ENCODE measurements at places on chromosomes 5 and 9. TPM values are rescaled to one million over a fixed set of nuclear protein-coding genes. Genes with fewer than 3 reads are reported as not detected.

DNA sequence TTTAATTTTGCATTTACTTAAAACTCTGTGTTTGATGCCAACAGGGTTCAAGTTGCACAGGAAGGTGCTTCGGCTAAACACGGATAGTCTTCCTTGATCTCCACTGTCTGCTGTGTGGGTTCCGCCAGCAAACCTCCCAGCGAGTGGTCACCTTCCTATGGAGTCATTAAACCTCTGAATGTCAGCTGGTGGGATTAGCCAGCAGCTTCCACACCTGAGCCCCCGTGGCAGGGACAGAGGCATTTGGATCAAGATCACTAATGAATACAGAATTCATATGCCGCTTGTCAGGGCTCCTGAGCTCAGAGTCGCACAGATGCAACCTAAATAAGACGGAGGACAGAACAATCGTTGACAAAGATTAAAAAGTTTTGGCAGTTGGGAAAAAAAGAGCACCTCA lies 39.5 kb downstream of the PSMB7 start:
- H3K27me3 ChIP-seq = no peaks in the 10 kb centered on the region
- peaks cover 7% of the 10 kb centered on the region for H3K36me3 ChIP-seq
- no peak overlapping the region for H3K4me3 ChIP-seq
- no peaks in the 10 kb centered on the region for H3K4me1 ChIP-seq
- H3K27ac ChIP-seq = no peak overlapping the region
- DNase-seq = no peak

DNA sequence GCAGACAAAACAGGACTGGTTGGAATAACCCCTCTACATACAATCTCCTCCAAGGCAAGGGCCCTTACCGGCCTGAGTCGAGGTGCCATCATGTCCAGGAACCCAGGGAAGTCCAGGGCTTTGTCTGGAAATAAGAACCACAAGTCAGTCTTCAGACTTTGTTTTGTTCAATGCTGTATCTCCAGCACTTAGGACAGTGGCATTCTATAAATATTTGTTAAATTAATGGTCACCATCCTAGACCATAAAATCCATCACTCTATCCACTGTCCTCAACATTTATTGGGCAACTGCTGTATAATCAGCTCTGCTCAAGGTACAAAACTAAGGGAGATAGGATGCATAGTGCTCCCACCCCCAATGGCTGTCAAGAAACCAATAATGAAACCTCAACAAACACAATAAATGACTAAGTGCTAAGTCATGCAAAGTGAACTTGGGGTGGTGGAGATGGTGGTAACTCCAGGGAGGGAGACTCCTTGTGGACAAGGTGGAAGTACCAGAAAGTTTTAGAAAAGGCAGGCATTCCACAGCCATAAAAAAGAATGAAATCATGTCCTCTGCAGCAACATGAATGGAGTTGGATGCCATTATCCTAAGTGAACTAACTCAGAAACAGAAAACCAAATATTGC lies 5.0 kb downstream of the RELL2 start:
- no peak overlapping the region for H3K4me3 ChIP-seq
- H3K36me3 ChIP-seq = peaks cover 36% of the 10 kb centered on the region
- H3K4me1 ChIP-seq = peaks cover 14% of the 10 kb centered on the region
- no peak for DNase-seq
- H3K27ac ChIP-seq = no peak overlapping the region
- H3K27me3 ChIP-seq = no peaks in the 10 kb centered on the region

Gene PIP5KL1
- 1.2 TPM for polyA plus RNA-seq

GRCh38 chr5:180648658-180649296 lies 623 bp downstream of the FLT4 start:
- peak; percentile 28 for DNase-seq
- peaks cover 8% of the 10 kb centered on the region for H3K4me1 ChIP-seq
- no peak overlapping the region for H3K27ac ChIP-seq
- H3K27me3 ChIP-seq = peaks cover 63% of the 10 kb centered on the region
- no peaks in the 10 kb centered on the region for H3K36me3 ChIP-seq

Gene LEAP2
- 4.4 TPM for polyA plus RNA-seq

Gene GNA14
- polyA plus RNA-seq = 1.4 TPM

GRCh38 chr5:158874792-158875191 lies 224.9 kb downstream of the EBF1 start:
- no peak for DNase-seq
- H3K27me3 ChIP-seq = no peaks in the 10 kb centered on the region
- H3K27ac ChIP-seq = no peak overlapping the region
- H3K4me1 ChIP-seq = no peaks in the 10 kb centered on the region
- H3K36me3 ChIP-seq = no peaks in the 10 kb centered on the region

DNA sequence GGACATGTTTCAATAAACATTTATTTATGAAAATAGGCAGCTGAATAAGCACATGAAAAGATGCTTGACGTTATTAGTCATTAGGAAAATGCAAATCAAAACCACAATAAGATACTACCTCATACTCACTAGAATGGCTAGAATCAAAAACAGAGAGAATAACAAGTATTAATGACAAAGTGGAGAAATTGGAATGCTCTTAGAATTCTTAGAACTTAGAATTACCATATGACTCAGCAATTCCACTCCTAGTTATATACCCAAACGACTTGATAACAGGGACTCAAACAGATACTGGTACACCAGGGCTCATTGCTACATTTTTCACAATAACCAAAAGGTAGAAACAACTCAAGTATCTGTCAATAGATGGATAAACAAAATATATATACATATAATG lies 15.1 kb upstream of the TRIM36 start:
- no peak overlapping the region for H3K27ac ChIP-seq
- DNase-seq = no peak
- no peak overlapping the region for H3K4me3 ChIP-seq
- peaks cover 44% of the 10 kb centered on the region for H3K27me3 ChIP-seq
- H3K4me1 ChIP-seq = peaks cover 2% of the 10 kb centered on the region
- no peaks in the 10 kb centered on the region for H3K36me3 ChIP-seq

Gene SET
- polyA plus RNA-seq = 177 TPM

Gene IPPK
- polyA plus RNA-seq = 10.5 TPM

GRCh38 chr5:139814704-139815280 lies 19.2 kb downstream of the PSD2 start:
- no peaks in the 10 kb centered on the region for H3K4me1 ChIP-seq
- H3K27me3 ChIP-seq = no peaks in the 10 kb centered on the region
- no peak for DNase-seq
- no peak overlapping the region for H3K27ac ChIP-seq
- H3K4me3 ChIP-seq = no peak overlapping the region

- H3K27ac ChIP-seq = no peak overlapping the region
- no peak for DNase-seq
- H3K4me1 ChIP-seq = no peaks in the 10 kb centered on the region
- H3K4me3 ChIP-seq = no peak overlapping the region
- no peaks in the 10 kb centered on the region for H3K27me3 ChIP-seq
Measured at GRCh38 chr9:120768886-120769285, 24.3 kb downstream of the FBXW2 start.

Gene OR1Q1
- polyA plus RNA-seq = 0.05 TPM

DNA sequence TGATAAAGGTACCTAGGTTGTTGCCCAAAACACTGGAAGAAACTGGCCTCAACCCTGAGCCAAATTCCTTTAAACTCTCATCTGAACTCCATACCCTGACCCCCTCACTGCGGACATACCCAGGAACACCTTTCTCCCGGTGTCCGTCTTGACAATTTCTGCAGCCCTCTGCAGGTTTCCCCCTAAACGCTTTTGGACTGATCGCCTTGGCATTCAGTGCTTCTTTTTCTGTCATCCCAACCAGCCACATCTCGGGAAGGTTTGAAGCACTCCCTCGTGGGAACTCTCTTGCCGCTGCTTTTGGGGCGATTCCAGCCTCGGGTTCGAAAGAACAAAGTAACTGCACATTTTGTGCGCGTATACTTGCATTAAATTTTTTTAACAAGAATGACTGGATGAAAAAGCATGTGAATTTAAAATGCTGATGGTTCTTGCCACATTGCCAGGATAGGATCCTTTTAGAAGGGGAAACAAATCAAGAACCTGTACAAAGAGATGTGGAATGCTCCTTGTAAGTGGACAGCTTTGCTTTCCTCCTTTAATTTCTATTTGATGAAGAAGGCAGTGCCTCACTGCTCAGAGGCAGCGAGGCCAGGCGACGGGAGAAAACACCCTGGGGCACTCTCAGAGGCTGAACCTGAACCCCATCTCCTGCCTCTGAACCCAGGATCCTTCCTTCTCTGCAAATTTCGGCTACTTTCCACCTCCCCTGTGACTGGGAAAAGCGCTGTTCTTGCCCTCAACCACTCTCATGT lies 615 bp downstream of the PSMD5 start:
- H3K4me3 ChIP-seq = peak overlapping the region; percentile 87
- DNase-seq = peak; percentile 37
- no peaks in the 10 kb centered on the region for H3K27me3 ChIP-seq
- H3K27ac ChIP-seq = peak overlapping the region; percentile 99
- peaks cover 36% of the 10 kb centered on the region for H3K4me1 ChIP-seq

GRCh38 chr9:30677221-30677620 lies 1707.2 kb upstream of the ACO1 start:
- no peak overlapping the region for H3K4me3 ChIP-seq
- no peak overlapping the region for H3K27ac ChIP-seq
- H3K27me3 ChIP-seq = no peaks in the 10 kb centered on the region
- H3K36me3 ChIP-seq = no peaks in the 10 kb centered on the region

- no peak for DNase-seq
- no peaks in the 10 kb centered on the region for H3K27me3 ChIP-seq
- H3K27ac ChIP-seq = no peak overlapping the region
- no peak overlapping the region for H3K4me3 ChIP-seq
Measured at GRCh38 chr5:138946241-138946623, 71.1 kb upstream of the LRRTM2 start.

DNA sequence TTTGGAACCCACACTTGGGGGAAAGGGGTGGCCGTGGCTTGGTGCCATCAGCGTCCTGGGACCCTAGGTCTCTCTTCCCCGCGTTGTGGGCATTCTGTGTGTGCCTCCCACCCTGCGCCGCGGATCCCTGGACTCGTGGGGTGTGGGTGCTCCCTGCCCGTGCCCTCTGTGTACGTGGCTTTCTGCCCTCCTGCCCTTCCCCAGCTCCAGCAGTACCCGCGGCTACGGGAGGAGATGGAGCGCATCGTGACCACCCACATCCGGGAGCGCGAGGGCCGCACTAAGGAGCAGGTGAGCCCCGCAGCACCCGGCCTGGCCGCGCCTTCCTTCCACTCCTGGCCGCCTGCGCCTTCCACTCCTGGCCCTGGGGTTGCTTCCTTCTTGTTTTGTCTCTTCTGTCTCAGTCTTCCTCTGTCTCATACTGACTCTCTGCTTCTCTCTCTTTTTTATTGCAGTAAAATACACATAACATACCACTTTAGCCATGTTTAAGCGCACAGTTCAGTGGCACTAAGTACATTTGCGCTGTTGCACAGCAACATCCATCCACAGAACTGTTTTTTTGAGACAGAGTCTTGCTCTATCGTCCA lies 30.7 kb downstream of the DNM1 start:
- DNase-seq = no peak
- H3K36me3 ChIP-seq = no peaks in the 10 kb centered on the region
- no peaks in the 10 kb centered on the region for H3K27me3 ChIP-seq
- H3K27ac ChIP-seq = no peak overlapping the region
- no peak overlapping the region for H3K4me3 ChIP-seq

DNA sequence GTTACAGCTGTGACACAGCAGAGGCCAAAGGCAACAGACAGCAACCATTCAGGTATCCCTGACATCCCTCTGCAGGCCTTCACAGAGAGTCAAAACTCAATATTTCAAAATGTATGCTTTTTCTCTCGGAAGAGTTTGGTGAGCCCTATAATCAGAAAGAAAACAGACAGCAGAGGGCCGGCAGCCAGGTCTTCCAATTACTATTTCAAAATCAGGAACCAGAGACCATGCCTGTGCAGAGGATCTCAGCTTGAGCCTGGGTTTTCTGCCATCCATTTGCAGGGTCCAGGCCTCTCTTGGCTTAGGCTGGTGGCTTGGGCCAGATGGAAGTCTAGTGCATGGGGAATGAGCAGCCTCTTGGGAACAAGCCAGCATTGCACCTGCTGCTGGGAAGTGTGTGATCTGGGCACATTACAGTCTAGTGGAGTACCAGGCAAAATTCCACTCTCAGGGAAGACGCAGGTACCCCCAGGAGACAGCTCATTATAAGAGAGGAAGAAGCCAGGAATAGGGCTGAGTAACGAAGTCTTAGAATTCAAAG lies 231.3 kb downstream of the ENC1 start:
- H3K4me3 ChIP-seq = no peak overlapping the region
- no peaks in the 10 kb centered on the region for H3K27me3 ChIP-seq
- H3K36me3 ChIP-seq = no peaks in the 10 kb centered on the region
- H3K27ac ChIP-seq = no peak overlapping the region

Gene SMIM33
- polyA plus RNA-seq = 0.05 TPM

GRCh38 chr9:93577078-93577974 lies 942 bp downstream of the PHF2 start:
- H3K4me3 ChIP-seq = peak overlapping the region; percentile 75
- no peak overlapping the region for H3K27ac ChIP-seq
- peaks cover 22% of the 10 kb centered on the region for H3K4me1 ChIP-seq

GRCh38 chr9:127130661-127131538 lies 8.5 kb upstream of the ANGPTL2 start:
- no peaks in the 10 kb centered on the region for H3K36me3 ChIP-seq
- peaks cover 4% of the 10 kb centered on the region for H3K4me1 ChIP-seq
- no peak overlapping the region for H3K4me3 ChIP-seq
- DNase-seq = no peak

Gene PCYOX1L
- 19.7 TPM for polyA plus RNA-seq

DNA sequence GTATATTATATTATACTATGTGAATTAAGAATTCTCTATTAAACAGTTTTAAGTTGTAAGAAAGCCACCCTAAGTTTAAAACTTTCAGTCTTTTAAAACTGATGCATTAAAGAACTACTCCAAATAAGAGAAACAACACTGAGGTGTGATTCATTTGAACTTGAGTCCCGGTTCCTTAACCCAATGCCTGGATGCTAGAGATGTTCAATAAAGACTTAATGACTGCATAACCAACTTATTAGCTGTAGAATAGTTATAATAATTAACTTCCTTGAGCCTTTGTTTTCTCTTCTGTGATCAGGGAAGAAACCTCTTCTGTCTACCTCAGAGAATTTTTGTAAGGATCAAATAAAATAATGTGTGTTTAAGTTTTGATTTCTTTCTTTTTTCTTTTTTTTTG lies 45.3 kb upstream of the DENND4C start:
- H3K4me3 ChIP-seq = no peak overlapping the region
- H3K36me3 ChIP-seq = no peaks in the 10 kb centered on the region
- no peak overlapping the region for H3K27ac ChIP-seq
- H3K27me3 ChIP-seq = no peaks in the 10 kb centered on the region

DNA sequence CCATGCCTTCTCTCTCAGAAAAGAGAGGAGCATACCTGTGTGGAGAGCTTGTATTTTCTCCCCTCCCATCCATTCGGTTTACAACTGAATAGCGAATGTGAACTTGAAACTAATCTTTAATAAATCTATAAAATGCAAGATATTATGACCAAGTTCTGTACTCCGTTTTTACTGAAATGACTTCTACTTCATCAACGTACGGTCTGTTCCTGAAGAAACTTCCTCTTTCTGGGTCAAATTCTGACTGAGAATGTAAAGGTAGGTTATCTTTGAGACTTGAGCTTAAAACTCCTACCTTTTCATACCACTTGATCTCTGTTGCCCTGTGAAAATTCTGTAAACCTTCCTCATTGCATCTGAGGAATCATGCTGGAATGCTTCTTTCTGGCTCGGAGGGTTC lies 4.2 kb upstream of the CTNNAL1 start:
- H3K36me3 ChIP-seq = peaks cover 11% of the 10 kb centered on the region
- peaks cover under 1% of the 10 kb centered on the region for H3K4me1 ChIP-seq
- DNase-seq = no peak
- H3K27me3 ChIP-seq = no peaks in the 10 kb centered on the region
- no peak overlapping the region for H3K27ac ChIP-seq

Gene CCDC180
- 9.6 TPM for polyA plus RNA-seq

Measured in thymus (tissue), 14 donors.